HCT116 (cell line): ENCODE measurements at places on chromosomes 4 and X.

GRCh38 chrX:130147631-130148030 is 18.0 kb downstream of the AIFM1 start:
- no peak for DNase-seq

GRCh38 chrX:74578137-74578536 is 36.3 kb downstream of the RLIM start:
- no peak for DNase-seq

- DNase-seq: no peak
Measured at GRCh38 chr4:87633243-87633642, 16.8 kb upstream of the DMP1 start.

- DNase-seq: no peak
Measured at GRCh38 chrX:153722704-153723350, 1.4 kb downstream of the BCAP31 start.

GRCh38 chrX:115649461-115650063 is 88.6 kb downstream of the PLS3 start:
- DNase-seq: no peak

- DNase-seq: no peak
Measured at GRCh38 chr4:1081689-1082040, 31.7 kb downstream of the RNF212 start.

GRCh38 chr4:158020176-158020575 is 152.6 kb downstream of the GASK1B start:
- DNase-seq: peak; percentile 18

GRCh38 chr4:25993395-25994185 is 79.6 kb downstream of the SMIM20 start:
- peak; percentile 56 for DNase-seq

- DNase-seq: no peak
Measured at GRCh38 chr4:8446122-8446521, 5.5 kb downstream of the TRMT44 start.

DNA sequence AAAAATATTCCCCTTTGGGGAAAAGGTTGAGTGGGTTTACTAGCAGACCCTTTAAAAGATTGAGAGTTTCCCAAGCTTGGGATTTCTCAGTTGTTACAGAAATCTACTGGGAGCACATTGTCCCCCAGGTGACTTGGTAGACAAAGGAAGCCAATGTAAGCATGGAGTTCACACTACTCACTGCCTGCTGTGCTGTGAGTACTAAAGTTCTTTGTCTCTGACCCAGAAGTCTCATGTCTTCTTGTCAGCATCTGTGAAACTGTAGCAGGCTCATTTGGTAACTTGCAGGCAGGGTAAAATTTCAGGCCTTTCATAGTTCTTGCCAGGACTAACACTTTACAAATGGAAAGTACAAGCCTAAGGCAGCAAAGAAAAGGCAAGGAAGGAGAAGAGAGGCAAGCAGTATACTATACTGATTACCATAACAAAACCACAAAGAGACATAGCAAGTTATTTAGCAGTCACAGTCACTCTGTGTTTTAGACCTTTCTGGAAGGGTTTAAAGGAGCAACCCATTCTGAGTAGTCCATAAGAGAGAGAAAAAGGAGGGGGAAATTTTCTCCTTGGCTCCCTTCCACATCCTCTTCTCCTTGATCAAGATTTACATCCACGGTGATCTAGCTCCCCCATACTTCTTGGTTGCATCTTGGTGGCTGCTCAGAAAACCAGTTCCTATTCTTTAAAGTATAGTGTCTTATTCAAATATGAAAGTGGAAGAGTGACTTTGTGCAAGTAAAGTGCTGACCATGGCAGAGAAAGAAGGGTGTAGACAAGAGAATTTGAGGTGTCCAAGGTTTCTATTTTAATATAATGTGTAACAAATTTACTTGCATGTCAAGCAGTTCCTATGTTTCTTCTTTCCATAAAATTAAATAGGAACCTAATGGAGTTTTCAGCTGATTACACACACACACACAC is 160.0 kb upstream of the PDE5A start:
- DNase-seq: no peak

- DNase-seq: no peak
Measured at GRCh38 chr4:121375262-121375661, 5.6 kb downstream of the QRFPR start.

- DNase-seq: peak; percentile 15
Measured at GRCh38 chr4:2862528-2862927, 18.9 kb downstream of the ADD1 start.

DNA sequence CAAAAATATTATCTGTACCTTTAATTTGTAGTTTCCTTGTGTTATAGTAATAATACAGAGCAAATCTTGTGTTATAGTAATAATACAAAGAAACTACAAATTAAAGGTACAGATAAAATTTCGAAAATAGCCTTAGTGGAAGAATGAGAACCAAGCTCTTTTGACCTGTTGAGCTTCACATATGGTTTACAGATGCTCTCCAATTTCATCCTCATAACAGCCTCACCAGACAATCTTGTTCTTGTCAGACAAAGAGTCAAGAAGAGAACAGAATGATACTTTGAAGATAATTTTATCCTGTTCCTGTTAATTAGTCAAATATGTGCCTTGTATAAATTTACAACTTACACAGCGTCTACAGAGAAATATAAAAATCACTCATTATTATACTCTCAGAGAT is 12.8 kb downstream of the ATXN3L start:
- no peak for DNase-seq

- no peak for DNase-seq
Measured at GRCh38 chrX:12891171-12891570, 15.2 kb upstream of the TLR8 start.

DNA sequence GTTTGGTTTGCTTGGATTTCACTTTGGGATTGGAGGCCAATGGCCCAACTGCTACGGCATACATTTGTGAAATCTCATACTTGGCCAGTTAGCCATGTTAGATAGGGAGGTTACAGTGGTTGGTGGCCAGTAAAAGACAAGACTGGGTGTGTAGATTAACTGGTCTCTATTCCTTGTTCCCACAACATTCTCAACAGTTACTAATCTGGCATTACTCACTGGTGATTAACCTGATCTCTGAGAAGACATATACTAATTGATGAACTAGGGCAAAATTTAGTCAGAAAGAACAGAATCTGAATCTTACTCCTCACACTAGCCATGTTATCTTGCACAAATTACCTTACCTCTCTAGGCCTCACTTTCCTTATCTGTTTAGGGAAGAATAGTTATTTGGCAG is 33.4 kb downstream of the GATB start:
- DNase-seq: no peak

DNA sequence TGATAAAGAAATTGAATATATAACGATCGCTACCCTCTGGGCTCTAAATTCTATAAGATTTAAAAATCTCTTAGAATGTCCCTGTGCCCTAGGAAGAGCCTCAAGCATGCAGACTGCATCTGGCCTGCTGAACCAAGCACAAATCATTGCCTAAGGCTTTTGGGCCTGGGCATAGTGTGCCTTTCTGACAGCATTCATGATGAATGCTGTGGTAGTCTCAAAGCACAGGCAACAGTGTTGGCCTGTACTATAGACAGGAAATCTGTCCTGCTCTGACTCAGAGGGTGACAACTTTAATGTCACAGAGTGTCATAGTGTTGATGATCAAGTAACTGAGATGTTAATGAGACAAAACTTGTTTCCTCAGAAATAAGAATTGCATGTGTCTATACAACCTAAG is 717.3 kb downstream of the STIM2 start:
- DNase-seq: no peak

DNA sequence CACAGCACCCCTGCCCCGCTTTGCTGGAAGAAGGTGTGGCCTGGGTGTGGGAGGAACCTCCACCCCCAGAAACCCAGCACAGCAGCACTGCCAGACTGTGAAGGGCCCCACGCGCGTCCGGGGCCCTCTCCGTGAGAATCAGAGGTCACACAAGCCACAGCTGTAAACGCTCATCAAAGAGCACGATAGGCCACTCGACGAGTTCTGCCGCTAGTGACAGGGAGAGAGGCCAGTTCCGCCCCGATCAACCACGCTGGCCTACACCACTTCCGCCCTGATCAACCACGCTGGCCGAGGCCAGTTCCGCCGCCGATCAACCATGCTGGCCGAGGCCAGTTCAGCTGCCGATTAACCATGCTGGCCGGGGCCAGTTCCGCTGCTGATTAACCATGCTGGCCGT is 25.9 kb upstream of the ADRA2C start:
- DNase-seq: no peak

GRCh38 chr4:48041535-48042137 is 25.1 kb downstream of the NIPAL1 start:
- no peak for DNase-seq
